Spinal cord (tissue), 10 donors: ENCODE measurements at places on chromosomes 16 and 17.
A peak's percentile ranks its signal among the peaks of the same experiment; 100 is the strongest.

GRCh38 chr17:37283414-37283961 lies 92.3 kb upstream of the C17orf78 start:
- DNase-seq, result no peak

DNA sequence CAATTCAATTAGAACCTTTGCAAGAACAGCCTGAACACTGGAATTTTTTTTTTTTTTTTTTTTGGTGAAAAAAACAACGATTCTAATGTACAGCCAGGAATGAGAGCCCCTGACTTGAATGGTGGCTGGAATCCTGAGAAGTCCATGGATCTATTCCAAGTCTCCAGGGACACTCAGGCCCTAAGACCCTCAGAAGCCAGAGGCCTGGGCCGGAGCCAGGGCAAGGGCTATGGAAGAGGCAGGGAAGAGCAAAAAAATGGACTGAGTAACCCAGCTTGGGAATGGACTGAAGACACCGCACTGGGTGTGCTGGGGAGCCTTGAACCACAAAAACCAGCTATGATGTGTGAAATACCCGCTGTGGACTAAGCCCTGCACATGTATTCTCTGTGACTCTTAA lies 60.3 kb upstream of the LHX1 start:
- DNase-seq, result no peak

DNA sequence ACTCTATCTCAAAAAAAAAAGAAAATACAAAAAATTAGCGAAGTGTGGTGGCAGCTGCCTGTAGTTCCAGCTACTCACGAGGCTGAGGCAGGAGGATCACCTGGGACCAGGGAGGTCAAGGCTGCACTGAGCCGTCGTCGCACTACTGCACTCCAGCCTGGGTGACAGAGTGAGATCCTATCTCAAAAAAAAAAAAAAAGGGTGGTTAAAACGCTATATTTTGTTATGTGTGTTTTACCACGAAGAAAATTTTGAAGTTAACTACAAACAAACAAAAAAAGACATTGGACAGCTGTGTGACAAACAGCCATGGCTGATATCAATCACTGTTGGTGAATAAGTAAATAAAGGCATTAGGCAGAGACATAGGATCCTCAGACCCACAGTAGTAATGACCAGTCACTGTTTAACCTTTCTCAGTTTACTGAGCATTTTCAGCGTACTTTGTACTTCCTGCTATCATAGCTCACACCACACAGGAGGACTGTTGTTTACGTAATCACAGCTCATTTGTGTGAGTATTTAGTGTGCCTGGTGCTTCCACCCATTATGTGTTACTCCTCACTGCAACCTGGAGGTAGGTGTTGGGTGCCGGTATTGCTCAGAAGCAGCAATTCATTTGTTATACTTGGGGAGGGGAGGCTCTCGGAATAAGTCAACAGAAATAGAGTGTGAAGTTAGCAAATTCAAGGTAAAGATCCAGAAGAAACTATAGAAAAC lies 55.4 kb downstream of the COPRS start:
- no peak for DNase-seq

DNA sequence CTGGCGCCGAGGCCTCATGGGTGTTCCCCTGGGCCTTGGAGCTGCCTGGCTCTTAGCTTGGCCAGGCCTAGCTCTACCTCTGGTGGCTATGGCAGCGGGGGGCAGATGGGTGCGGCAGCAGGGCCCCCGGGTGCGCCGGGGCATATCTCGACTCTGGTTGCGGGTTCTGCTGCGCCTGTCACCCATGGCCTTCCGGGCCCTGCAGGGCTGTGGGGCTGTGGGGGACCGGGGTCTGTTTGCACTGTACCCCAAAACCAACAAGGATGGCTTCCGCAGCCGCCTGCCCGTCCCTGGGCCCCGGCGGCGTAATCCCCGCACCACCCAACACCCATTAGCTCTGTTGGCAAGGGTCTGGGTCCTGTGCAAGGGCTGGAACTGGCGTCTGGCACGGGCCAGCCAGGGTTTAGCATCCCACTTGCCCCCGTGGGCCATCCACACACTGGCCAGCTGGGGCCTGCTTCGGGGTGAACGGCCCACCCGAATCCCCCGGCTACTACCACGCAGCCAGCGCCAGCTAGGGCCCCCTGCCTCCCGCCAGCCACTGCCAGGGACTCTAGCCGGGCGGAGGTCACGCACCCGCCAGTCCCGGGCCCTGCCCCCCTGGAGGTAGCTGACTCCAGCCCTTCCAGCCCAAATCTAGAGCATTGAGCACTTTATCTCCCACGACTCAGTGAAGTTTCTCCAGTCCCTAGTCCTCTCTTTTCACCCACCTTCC lies 7.9 kb downstream of the HIRIP3 start:
- DNase-seq, result no peak

DNA sequence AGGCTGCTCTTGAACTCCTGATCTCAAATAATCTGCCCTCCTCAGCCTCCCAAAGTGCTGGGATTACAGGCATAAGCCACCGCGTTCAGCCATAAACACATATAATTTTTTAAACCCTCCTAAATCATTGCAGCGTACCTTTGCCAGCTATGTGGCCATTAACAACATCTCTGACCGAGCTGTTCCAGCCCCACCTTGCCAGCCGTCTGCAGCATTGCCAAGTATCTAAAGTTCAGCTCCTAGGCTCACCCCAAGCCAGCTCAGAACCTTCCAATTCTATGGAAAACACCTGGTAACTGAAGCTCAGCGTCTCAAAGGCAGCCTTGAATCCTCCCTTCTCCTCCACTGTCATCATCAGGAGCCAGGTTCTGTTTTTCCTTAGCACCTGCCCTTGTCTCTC lies 5.1 kb upstream of the MEIOB start:
- DNase-seq, result no peak

DNA sequence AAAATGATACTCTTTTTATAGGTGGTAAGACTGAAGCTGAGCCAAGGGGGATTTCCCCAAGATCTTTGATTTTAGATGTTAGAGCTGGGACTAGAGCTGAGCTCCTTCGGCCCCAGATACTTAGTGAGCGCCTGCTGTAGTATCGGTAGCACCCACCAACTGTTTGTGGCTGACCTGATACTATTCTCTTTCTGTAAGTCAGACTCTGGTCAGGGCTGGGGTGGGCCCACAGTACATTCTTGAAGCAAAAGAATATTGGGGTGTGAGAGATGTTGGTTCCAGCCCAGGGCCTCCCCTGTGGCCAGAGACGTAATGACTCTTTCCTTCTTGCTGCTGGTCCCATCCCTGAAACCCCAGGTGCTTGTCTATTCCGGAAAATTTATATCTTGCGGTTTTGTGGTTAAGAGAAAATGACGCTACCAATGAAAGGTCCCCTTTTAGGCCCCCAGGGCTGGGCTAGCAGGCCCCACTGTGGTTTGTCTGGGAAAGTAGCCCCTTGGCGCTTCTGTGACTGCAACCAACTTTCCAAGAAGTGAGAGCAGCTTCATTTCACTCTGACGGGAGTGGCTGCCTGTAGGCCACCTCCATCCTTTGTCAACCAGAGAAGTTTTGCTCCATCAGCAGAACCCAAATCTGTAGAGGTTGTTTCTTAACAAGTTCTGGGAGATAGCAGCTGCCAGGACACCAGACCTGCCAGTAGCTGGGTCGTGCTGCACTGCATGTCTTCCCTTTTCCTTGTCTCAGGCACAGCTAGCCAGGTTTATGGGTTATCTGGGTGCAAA lies 86.4 kb upstream of the LGALS9 start:
- DNase-seq, result no peak

- no peak for DNase-seq
These were observed 245.9 kb upstream of the TNRC6C start for GRCh38 chr17:77712578-77712977.

DNA sequence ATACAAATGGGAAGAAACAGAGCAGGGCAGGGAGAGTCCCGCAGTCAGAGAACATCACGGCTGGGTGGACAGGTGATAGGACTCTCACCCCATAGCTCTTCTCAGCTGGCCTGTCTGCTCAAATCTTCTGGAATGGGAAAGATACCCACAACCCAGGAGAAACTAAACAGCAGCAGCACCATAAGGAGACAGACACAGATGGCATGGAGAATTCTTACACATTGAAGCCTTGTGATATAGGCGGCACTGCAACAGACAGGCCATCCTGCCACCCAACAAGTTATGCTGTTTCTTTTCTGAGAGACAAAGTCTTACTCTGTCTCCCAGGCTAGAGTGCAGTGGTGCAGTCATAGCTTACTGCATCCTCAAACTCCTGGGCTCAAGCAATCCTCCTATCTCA lies 8.6 kb upstream of the ANKRD40CL start:
- DNase-seq, result no peak

GRCh38 chr17:64687961-64688360 lies 25.9 kb upstream of the SMURF2 start:
- no peak for DNase-seq

DNA sequence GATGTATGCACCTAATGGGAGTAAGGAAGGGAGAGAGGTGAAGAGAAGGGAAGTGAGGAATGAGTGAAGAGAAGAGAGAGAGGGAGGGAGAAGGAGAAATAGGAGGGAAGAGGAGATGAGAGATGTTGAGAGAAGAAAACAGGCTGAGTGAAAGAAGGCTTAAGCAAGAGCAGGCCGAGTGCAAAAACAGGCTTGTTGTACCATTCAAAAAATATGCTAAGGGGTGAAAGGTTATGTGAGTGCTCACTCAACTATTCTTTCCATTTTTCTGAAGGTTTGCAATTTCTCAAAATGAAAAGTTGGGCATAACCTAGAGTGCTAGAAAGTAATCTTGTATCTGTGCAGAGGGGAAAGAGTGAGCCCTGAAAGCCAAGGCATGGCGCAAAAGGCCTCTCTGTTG lies 22.9 kb downstream of the RPGRIP1L start:
- DNase-seq, result no peak

DNA sequence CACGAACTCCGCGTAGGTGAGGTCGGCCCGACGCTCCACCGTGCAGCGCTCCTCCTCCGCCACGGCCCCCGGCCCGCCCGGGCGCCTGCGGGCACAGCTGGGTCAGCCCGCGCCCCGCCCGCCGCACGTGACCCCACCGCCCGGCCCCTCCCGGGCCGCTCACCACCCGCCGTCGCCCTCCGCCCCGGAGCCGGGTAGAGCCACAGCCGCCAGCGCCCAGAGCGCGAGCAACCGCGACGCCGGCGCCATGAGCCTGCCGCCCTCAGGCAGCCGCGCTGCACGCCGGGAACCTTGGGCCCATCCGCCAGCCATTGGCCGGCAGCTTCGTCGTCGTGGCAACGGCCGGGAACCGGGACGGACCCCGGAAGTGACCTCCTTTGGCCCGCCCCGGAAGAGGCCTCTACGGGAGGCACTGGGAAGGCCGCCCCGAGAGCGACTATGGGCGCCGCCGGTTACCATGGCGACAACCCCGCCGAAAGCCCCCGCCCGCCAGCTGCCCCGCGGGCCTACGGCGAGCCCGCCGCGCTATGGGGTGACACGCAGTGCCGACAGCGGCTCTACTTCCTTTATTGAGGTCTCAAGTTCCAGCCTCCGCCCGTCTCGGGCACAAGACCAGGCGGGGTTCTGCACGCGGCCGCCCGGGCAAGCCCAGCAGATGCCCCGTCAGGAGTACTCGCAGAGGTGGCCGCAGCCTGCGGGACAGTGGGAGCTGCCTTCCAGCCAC lies at the start of gene JMJD8:
Gene JMJD8 (minus strand): TSS at position 264 of the 724 bp plus-strand sequence. CDS start 15 bp downstream, at position 249.
- peak; percentile 98 for DNase-seq

DNA sequence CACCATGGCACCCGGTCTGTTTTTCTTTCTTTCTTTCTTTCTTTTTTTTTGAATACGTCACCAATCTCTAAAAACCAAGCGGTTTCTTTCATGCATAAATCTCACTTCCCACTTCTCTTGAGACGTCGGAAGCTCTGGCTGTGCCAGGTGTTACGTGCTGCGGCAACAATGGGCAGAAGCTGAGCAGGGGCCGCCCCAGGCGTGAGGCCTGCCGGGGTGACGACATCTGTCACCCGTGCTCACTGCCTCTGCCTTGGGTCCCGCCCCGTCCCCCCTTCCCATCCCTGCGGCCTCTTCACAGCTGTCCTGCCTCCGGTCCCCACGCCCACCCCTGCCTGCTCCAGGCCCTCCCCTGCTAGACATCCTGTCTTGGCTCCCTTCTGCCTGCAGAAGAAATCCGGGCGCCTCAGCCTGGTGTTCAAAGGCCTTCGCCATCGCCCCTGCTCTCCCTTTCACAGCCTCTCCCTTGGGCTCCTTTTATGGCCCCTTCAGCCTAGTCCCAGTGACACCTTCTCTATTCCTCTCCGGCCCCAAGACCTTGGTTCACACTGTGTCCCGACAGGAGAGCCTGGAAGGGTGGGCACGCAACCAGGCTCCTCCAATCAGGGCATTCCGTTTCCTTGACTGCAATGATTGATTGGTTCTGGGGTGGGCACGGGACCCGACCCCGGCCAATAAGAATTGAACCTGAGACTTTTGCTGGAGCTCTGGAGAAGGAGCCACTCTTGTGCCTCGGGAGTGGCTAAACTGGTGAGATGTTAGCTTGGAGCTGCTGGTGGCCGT lies 4.8 kb downstream of the P2RX1 start:
- no peak for DNase-seq

GRCh38 chr16:15592324-15592723 lies 50.6 kb downstream of the MARF1 start:
- no peak for DNase-seq

DNA sequence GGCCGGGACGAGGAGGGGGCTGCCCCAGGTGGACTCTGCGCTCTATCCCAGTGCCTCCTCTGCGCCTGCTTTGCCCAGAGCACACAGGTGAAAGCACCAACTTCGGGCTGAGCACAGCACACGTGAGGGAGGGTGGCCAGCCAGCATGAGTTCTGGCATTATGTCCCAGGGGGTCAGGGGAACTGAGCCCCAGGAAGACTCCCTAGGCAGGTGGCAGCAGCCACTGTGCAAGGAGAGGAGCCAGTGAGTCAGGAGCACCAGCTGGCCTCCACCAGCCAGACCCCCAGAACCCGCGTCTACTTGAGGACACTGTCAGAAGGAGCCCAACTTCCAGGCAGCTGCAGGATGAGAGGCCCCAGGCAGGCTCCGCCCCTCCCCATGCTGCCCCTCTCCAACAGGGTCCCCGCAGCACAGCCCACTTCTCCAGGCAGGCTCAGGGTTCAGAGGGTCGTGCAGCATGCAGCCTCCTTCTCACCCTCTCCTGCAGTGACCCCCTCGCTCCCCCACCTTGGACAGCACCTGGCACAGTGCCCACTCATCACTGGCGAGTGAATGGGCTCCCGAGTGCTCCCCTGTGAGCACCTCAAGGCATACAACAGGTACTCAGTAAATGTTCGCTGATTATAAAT lies 44.2 kb upstream of the RASD1 start:
- no peak for DNase-seq

- no peak for DNase-seq
These were observed 18.6 kb upstream of the SRCAP start for GRCh38 chr16:30680326-30680725.

GRCh38 chr16:4591706-4592470 lies 22.8 kb downstream of the UBALD1 start:
- DNase-seq, result no peak

DNA sequence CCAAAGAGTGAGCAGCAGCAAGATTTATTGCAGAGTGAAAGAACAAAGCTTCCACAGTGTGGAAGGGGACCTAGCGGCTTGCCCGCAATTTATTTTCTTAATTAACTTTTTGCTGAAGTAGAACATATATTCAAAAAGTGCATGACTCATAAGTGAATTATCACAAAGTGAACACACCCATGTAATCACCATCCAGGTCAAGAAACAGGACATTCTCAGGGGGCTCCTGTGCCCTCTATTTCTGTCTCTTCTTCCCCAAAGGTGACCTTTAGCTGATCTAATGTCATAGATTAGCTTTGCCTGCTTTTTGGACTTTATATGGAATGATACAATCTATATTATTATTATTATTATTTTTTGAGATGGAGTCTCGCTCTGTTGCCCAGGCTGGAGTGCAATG lies 19.9 kb downstream of the ERAL1 start:
- no peak for DNase-seq

- no peak for DNase-seq
These were observed 1.2 kb downstream of the CYBC1 start for GRCh38 chr17:82449131-82449882.

- no peak for DNase-seq
These were observed 53.2 kb downstream of the MSI2 start for GRCh38 chr17:57309479-57309878.
